Lung (tissue), 17 donors: ENCODE measurements at places on chromosomes 12 and 14. TPM values are rescaled to one million over a fixed set of nuclear protein-coding genes. Genes with fewer than 3 reads are reported as not detected.

DBX2 gene
- total RNA-seq, result not detected

GRCh38 chr12:31966558-31967205 lies 7.5 kb downstream of the RESF1 start:
- H3K27ac ChIP-seq, result no peak overlapping the region
- no peaks in the 10 kb centered on the region for H3K27me3 ChIP-seq
- peaks cover 26% of the 10 kb centered on the region for H3K36me3 ChIP-seq

- H3K27ac ChIP-seq, result no peak overlapping the region
- H3K36me3 ChIP-seq, result peaks cover 6% of the 10 kb centered on the region
- no peak for DNase-seq
- H3K4me1 ChIP-seq, result peaks cover 21% of the 10 kb centered on the region
Observed at GRCh38 chr14:95526483-95527386, 8.1 kb upstream of the GLRX5 start.

GRCh38 chr14:104941508-104942365 lies 17.1 kb downstream of the PLD4 start:
- H3K27ac ChIP-seq, result no peak overlapping the region
- no peak for DNase-seq
- H3K27me3 ChIP-seq, result no peaks in the 10 kb centered on the region
- H3K4me1 ChIP-seq, result no peaks in the 10 kb centered on the region
- H3K4me3 ChIP-seq, result no peak overlapping the region
